ENCODE measurements at places on chromosomes 4 and X.

GRCh38 chr4:108433832-108434231, 186.5 kb upstream of the RPL34 start:
- no peak for DNase-seq

- DNase-seq: no peak
Measured at GRCh38 chr4:47668810-47669408, 169.0 kb downstream of the CORIN start.

- DNase-seq: no peak
Measured at GRCh38 chr4:71020611-71021010, 27.2 kb downstream of the DCK start.

DNA sequence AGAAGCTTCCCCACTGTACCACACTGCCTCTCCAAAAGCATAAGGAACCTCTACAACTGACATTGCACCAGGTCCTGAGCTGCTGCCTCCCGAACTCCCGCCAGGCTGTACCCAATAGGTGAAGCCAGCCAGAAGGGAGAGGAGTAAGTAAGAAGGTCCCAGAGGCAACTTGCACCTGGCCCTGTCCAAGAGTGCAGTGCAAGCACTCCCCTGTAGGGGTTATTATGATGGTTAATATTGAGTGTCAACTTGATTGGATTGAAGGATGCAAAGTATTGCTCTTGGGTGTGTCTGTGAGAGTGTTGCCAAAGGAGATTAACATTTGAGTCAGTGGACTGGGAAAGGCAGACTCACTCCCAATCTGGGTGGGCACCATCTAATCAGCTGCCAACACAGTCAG, 879.3 kb upstream of the SLIT2 start:
- DNase-seq: no peak

- DNase-seq: no peak
Measured at GRCh38 chrX:148457279-148457678, 43.1 kb upstream of the AFF2 start.

GRCh38 chr4:141009129-141009528, 124.1 kb downstream of the RNF150 start:
- no peak for DNase-seq

GRCh38 chr4:183658362-183659028, 490 bp downstream of the RWDD4 start:
- no peak for DNase-seq

DNA sequence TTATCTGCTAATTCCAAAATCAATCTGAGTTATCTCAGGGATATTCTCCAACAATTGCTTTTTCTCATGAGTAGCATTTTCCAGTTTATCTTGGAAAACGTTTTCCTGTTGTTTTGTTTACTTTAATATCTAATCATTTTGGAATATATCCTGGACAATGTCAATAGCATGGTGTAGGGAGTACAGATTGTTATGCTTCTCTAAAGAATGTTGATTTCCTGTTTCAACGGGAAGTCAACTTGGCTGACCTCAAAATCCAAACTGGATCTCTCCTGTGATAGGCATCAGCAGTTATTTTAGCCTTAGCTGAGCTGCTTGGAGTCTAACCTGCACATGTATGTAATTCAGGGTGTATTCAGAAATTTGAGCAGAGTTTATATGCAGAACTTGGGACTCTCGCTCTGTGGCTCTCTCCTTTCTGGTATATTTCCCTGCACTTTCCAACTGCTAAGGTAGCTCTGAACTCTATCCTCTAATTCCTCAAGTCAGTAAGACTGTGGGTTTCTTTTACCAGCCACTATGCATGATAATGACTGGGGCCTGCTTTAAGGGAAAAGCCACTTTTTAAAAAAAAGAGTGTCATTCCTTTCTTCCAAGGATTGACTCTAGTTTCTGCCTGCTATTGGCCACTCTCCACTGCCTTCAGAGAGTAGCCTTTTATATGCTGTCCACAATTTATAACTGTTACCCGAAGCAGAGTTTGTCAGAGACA, 7.7 kb downstream of the PRSS48 start:
- no peak for DNase-seq

DNA sequence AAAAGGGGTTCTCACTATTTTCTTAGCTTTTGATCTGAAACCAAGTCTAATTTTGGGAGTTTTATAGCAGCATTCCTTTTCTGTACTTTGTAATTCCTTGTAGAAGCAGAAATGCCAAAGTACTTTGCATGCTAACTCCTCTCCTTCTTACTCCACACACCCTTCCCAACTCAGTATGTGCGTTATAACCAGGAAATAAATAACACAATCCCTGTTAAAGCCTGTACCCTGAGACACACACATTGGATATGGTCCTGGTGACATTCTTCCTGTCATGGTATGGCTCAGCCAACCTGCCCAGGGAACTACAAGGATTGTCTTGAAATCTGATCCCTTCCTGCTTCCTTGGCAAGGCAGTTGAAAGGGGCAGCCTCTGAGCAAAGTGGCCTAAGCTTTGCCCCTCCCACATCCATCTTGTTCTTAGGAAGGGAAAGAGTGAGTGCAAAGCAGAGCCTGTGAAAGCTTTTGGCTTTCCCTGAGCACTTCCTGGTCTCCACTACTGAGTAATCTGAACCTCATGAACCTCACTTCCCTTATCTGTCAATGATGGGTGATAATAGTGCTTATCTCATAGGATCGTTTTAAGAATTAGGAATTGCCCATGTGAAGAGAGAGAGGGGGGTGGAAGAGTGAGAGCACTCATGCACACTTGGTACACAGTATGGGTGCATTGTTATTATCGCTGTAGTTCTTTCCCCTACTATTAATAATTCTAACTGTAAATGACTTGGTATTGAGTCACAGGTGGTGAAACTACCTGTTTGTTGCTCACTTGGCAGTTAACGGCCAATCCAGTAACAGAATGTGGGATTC, 109.3 kb downstream of the AFF2 start:
- no peak for DNase-seq

GRCh38 chrX:39777623-39778025, 320.1 kb downstream of the BCOR start:
- DNase-seq: no peak

- no peak for DNase-seq
Measured at GRCh38 chr4:5693871-5694270, 14.5 kb downstream of the EVC2 start.

DNA sequence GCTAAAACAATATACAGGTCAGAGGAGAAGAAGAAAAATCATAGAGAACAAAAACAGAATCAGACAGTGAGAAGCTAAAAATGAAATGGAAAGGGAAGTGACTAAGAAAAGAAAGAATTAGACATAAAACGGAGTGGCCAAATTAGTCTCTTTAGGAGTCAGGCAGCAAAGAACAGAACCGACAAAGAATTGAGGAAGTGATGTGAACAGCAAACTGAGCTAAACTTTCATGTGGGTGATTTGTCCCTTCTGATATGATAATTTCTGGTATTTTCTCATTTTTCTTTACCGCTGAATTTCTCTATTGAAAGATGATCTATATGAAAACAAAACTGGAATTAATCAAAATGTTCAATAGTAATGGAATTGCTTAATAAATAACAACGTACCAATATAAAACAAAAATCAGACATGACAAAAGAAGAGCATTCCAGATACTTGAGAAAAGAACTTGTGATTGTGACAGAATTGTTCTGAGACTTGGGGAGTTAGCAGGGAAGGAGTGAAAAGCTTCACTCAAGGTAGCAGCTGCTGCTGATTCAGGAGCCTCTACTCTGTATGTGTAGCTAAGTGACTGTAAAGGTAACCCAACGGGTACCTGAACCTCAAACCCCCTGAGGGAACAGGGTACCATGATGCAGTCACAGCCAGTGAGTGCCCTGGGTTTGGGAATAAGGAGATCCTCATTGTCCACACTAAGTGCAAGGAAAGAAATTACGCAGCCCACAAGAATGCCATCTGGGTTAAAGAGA, 8.8 kb downstream of the TAPT1 start:
- no peak for DNase-seq

DNA sequence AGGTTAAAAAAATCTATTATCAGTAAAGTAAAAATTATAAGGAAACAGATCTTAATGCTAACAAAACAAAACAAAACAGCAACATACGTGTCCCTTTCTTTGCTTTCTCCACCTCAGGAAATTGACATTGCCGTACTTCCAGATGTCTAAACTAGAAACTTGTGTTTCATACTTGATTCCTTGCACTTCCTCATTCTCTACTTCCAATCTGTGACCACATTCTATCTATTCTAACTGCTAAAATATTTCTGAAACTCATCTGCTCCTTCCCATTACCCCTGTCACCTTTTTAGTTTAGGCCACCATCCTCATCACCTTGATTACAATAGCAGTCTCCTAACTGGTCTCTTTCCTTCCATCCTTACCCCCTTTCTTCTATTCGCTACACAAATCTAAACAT, 22.5 kb upstream of the RPA4 start:
- DNase-seq: no peak

DNA sequence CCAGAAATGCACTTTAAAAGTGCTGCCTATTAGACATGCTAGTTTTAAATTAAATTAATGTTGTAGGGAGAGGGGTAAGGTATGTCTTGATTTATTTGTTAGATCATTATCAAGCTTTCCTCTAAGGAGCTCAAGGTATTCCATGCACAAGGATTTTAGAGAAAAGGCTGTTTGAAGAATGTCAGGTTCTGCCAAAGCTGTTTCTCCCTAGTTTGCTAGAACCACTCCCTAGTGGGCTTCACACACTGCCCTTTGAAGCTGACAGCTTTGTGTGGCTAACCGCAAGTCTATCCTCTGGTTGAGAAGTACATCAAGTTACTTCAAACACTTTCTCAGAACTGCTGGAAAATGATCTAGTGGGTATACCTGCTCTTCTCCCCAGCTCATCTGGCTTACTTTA, 32.3 kb downstream of the RASL11B start:
- no peak for DNase-seq

GRCh38 chr4:173514641-173515217, 15.3 kb downstream of the HAND2 start:
- DNase-seq: no peak

DNA sequence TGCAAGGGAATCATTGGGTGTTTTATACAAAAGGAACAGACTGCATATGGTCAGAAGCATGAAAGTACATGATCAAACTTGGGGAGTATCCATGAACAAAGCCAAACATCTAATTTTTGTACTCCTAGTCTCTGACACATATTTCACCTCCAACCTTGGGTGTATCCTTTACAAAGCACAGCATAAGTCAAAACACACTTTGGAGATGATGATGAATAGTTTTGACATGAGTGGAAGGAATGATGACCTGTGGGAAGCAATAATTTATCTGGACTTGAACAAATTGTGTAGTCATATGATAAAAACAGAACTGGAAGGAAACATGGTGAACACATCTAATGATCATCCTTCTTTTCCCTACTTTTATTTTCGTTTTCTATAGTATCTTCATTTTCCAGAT, 108.7 kb upstream of the PLS3 start:
- DNase-seq: no peak

GRCh38 chr4:71405791-71406190, 67.0 kb downstream of the SLC4A4 start:
- no peak for DNase-seq

GRCh38 chr4:186819342-186820086, 95.9 kb upstream of the FAT1 start:
- no peak for DNase-seq

DNA sequence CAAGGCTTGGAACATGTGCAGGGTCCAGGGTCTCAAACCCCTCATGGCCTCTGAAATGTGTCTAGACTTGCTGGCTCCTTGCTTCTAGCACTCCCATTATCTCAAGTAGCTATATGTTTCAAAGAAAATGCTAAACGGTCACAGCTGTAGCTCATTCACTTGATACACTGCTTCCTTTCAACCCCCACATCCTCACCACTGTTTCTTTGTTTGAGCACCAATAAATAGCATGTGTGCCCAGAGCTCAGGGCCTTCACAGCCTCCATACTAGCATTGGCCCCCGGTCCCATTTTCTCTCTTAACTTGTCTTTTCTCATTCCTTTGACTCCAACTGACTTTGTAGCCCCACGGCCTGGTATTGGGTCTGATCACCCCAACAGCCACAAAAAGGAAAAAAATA, 801.8 kb downstream of the STIM2 start:
- DNase-seq: no peak

- DNase-seq: no peak
Measured at GRCh38 chr4:65521666-65522065, 148.6 kb downstream of the EPHA5 start.

DNA sequence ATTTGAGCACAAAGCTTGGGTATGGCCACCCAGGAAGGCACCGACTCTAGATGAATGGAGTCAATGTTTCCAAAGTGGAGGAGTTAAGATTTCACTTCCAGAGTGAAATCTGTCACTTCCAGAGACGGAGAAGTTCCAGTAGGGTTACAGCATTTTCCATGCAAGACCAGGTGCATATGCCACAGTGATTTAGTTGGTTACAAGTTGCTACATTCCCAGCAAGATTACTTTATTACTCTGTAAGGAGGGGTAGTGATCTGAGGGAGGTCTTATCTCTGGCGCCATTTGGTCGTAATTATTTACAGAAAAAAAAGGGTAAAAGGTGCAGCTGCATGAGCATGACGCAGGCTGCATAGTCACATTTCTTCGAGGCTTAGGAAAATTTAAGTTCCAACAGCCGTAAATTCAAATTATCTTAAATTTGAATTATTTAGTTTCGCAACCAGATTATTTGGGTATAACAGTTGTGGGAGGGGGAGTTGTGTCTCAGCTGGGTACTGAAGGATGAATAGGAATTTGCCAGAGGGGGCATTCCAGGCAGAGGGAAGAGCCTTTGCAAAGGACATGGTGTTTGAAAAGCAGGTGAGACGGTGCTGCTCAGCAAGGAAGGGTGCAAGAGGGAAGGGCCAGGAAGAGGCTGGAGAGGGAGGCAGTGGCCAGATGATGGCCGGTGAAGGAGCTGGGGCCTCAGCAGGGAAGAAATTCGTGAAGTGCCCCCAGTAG, 17.4 kb upstream of the AFAP1 start:
- DNase-seq: no peak

- DNase-seq: no peak
Measured at GRCh38 chr4:95929448-95930064, 89.7 kb downstream of the PDHA2 start.

- no peak for DNase-seq
Measured at GRCh38 chr4:88779431-88779830, 81.8 kb upstream of the NAP1L5 start.

- DNase-seq: no peak
Measured at GRCh38 chr4:125011646-125012045, 299.1 kb upstream of the ANKRD50 start.

DNA sequence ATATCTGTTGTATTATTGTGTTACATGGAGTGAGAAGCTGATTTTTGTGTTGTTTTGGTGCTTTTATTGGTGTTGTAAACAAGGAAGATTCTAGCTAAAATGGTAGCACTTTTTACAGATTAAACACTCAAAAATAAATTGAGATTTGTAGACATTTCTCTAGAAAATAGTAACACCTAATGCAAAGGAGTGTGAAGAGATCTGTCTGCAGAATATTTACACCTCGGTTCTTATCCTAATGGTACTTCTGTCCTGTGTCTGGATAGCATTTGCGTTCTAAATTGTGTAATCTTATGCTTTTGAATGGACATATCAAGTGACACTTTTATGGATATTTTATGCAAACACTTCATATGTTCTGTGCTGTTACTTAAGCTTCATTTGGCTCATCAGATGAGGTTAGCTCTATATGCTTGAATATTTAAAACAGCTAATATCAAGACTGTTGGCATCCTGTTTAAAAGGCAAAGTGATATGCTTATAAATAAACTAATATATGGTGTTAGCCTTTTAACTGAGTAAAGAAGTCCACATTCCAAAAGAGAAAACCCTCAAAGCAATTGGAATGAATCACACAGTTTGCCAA, 6.0 kb downstream of the PCDH7 start:
- DNase-seq: no peak
